Activated CD4-positive, alpha-beta T cell treated with anti-CD3 and anti-CD28 coated beads for 4 hours (primary cell): ENCODE measurements at places on chromosomes 11 and 22.

GRCh38 chr11:85886089-85887056 lies 31.2 kb downstream of the CCDC83 start:
- no peak for DNase-seq

DNA sequence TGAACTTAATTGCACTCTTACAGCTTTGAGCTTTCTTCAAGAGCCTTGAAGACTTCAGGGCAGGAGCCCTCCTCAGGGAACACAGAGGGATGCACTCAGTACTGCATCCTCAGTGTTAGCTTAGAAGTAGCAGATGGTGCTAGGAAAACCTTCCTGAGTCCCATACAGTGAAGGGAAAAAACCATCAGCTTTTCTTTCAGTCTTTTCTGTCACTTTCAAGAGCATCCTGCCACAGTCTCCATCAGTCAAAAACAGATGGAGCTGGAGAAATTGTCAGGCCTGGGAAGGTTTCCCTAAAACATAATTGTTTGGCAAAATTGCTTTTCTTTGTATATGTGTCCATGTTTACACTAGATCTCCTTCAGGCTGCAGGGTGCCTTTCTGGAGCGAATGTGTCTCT lies 384.1 kb downstream of the NELL1 start:
- no peak for DNase-seq

GRCh38 chr11:78946945-78947902 lies 372.6 kb upstream of the NARS2 start:
- DNase-seq = no peak

DNA sequence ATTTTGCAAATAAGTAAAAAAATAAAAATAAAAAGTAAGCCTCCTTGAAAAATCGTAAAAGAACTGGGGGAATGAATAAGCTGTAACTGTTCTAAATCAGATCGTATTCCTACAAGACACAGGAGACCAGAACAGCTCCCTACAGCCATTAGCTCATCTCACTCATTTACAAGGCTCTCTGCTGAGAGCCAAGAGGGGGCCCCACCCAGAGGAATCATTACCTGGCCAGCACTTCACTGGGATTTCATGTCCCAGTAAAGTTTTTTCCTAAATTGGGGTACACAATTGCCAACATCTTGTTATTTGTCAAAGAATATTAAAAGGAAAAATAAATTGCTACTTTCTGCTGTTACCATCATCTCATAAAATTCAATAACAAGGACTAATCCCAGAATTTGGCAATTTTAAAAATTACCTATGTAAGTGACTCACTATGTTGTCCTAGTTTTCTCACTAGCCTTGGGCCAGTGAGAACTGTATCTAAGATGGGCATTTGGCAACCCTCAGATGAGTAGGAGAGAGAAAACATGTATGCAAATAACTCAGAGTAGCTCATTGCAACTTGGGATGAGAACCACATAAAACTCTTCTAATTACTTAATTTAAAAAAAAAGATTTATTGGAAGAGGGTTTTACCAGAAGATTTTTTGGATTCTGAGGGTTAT lies 18.4 kb upstream of the SMTN start:
- DNase-seq = no peak

DNA sequence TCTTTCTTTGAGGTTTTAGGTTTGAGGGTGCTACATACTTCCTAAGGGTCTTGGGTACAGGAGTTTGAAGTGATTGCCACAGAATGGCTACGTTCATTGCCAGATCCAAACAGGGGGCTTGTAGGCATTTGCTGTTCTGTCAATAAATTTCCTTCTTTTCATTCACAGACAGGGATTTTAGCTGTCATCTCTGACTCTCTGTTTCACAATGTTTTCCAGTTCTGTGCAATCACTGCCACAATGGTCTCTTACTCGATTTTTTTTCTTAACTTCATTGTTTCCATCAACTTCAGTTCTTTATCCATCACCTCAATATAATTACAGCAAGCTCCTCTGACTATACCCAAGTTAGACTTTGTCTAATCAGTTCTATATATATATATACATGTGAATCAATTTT lies 6.2 kb upstream of the HBD start:
- DNase-seq = no peak

- DNase-seq = no peak
Measured at GRCh38 chr22:35949243-35949642, 79.4 kb downstream of the RBFOX2 start.

GRCh38 chr22:48382197-48382596 lies 1445.5 kb downstream of the BRD1 start:
- no peak for DNase-seq
